Activated CD4-positive, alpha-beta T cell treated with anti-CD3 and anti-CD28 coated beads, Interleukin-2, amount 50 U/mL, for 4 hours (primary cell): ENCODE measurements at places on chromosomes 11 and 22.

DNA sequence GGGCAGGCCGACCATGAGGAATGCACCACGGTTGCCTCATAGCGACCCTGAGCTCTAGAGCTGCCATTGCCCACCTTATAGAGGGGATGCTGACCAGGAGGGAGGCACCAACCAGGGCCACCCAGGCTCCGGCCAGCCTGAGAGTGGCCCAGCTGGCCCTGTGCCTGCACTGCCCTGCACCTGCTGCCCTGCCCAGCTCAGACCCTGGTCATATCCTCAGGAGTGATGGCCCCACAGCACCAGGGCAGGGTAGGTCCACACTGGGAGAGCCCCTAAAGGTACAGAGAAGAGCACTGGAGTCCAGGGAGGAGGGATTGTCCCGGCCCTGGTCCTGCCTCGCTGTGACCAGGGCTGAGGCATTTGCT lies 127.8 kb downstream of the MED15 start:
- DNase-seq: no peak

DNA sequence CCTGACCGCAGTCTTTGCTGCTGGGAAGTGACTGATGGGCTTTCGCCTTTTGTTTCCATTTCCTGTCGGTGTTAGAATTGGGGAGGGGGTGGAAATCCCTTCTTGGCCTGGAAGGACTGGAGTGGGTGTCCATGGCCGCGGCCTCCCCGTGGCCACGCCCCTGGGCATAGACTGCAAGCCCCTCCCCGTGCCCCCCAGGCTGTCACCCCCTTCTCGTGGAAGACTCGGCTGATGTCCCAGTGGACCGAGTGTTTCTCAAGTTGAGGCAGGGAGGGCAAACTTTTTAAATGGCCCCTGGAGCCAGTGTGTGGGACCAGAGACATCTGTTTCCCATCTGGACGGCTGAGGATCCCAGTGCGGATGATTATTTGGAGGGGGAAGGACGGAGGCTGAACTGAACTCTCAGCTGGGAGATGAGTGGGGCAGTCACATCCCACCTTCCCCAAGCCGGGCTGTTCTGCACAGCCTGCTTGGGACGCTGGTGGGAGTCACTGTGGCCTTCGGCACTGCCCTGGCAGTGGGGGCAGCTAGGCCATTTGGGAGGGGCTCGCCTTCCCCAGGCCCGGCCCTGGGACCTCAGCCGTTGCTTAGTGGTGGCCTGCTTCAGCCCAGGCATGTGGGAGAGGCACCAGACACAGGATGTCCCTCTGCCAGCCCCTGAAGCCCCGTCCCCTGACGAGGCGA lies 1.6 kb downstream of the CD81 start:
- no peak for DNase-seq

DNA sequence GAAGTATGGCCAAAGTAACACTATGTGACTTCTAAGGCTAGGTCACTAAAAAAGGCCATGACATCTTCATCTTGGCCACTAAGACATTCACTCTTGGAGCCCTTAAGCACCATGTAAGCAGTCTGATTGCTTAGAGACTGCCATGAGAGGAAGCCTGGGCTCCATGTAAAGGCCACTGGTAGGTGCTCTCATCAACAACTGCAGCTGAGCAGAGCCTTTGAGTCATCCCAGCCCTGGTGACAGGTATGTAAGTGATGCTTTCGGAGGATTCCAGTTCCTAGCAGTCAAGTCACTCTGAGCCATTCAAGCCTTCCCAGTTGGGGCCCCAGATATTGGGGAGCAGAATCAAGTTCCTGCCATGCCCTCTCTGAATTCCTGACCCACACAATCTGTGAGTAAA lies 26.2 kb downstream of the GAB2 start:
- DNase-seq: no peak

DNA sequence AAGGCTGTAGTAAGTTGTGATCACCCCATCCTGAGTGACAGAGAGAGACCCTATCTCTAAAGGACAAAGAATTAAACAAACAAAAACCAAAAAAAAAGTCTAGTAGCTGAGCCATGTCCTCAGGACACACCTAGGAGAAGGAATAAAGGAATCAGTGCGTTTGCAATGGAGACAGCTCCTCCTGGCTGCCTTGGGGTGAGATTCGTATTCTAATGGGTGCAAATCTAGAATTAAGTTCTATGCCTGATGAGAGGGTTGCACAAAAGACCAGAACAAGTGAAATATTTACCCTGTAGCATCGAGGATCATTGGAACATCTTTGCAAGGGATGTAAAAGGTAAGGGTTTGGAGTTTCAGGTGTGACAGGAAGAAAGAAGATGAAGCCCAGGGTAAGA lies 70.3 kb upstream of the BMAL1 start:
- no peak for DNase-seq

- no peak for DNase-seq
Observed at GRCh38 chr11:133619973-133620372, 87.7 kb upstream of the OPCML start.

GRCh38 chr11:63551091-63551888 lies 11.9 kb downstream of the PLAAT2 start:
- DNase-seq: no peak

DNA sequence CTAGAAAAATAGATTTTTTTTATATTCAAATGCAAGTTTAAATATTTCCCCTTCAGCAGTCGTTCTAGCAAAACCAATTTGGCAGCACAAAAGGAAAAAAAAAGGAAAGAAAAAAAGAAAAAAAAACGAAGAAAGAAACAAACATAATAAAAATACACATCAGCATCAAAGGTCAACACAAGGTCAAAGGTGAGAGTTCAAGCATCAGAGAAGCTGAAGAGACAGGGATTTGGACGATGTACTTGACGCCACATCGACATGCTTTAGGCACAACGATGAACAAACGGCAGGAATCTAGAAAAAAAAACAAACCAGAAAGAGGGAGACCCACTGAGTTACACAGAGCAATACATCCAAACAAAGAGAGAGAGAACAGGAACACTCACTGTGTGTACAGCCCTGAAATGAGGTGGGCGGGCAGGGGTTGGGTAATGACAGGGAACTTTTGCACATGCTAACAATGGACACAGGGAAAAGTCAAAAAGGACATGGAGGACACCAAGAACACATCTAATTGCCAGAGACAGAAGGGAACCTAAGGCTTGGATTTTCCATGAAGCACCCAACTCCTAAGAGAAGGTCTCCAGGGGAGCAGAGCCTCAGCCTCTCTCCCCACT lies 19.8 kb upstream of the RAPSN start:
- no peak for DNase-seq

GRCh38 chr11:75548595-75549272 lies 13.3 kb upstream of the SERPINH1 start:
- no peak for DNase-seq

DNA sequence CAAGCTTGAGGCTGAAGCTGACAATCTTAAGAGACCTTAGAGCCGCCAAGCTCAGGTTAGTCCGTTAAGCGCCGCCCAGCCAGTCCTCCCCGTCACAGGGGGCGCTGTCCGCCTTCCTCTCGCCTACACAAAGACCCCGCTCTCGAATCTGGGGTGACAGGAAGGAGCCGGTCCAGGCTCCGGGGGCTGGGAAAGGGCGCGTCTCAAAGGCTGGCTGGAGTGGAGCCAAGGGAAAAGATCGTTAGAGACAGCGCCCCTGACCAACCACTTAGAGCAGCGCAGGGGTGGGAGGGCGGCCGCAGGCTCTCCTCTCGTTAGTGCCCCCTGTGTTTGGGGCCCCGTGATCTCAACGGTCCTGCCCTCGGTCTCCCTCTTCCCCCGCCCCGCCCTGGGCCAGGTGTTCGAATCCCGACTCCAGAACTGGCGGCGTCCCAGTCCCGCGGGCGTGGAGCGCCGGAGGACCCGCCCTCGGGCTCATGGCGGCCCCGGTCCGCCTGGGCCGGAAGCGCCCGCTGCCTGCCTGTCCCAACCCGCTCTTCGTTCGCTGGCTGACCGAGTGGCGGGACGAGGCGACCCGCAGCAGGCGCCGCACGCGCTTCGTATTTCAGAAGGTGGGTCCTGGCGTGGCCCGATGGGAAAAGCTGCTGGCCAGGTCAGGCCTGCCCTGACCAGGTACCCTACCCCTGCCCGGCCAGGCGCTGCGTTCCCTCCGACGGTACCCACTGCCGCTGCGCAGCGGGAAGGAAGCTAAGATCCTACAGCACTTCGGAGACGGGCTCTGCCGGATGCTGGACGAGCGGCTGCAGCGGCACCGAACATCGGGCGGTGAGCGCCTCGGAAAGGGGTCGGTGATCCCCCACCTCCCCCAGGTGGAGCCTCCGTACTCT lies at the start of gene MUS81:
MUS81 (plus strand) TSS at position 156 of the 887 bp plus-strand sequence; CDS start at position 477, 321 bp downstream.
- DNase-seq: peak; percentile 95

GRCh38 chr11:119496469-119496868 lies 73.5 kb upstream of the THY1 start:
- DNase-seq: no peak

GRCh38 chr22:20431511-20432192 lies 6.0 kb downstream of the SCARF2 start:
- DNase-seq: no peak

- no peak for DNase-seq
Observed at GRCh38 chr11:43503417-43503816, 144.7 kb downstream of the TTC17 start.

DNA sequence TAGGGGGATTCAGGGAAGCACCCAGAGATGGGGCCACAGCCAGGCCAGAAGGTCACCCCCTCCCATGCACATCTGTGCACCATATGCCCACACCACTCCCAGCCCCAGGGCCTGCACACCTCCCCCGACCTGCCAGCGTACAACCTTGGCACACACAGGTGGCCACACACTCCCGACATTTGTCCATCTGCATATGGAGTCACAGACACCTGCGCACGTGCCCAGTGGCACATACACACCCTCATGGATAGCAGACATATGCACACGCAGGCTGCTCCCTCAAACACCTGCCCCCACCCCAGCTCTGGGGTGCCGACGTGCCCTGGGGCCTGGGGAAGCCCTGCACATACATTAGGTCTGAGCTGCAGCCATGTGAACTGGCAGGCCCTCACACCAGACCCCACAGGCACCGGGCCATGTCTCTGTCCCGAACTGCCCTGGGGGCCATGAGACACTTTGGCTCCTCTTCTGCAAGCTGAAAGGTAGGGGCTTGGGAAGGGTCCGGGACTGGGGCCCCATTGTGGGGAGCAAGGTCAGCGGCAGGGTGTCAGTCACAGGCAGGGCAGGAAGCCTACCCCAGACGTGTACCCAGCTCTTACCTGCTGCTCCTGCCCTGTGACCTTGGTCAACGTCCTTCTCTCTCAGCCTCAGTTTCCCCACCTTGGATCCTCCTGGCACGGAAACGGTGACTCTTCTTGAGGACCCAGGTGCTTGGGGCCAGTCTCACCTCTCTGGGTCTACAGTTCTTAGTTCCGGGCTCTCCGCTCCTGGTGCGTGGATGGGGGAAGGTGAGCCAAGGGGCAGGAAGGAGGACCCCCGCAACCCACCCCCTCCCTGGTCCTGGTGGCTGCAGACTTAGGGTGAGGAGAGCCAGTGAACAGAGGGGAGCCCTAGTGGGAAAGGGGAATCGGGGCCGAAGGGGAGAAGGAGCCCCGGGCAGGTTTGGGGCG lies 579 bp upstream of the CABP7 start:
- no peak for DNase-seq

- no peak for DNase-seq
Observed at GRCh38 chr11:3684819-3685172, 13.6 kb upstream of the CHRNA10 start.

DNA sequence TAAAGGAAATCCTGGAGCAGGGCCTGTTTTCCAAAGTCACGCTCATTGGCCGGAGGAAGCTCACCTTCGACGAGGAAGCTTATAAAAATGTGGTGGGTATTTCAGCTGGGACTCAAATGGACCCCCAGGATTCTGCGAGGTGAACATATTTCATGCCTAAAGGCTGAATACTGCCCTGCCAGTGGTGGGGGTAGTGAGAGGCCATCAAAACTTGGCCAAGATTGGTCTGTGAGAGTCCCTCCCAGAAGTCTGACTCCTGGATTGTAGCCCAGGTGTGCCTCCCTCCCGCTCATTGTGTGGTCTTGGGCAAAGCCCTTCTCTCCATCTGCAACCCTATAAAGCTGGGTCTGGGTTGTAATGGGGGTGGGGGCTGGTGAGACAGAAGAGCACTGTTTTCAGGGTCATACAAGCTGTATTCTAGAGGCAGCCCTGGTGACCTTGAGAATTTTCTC lies 853 bp downstream of the HTATIP2 start:
- DNase-seq: no peak

DNA sequence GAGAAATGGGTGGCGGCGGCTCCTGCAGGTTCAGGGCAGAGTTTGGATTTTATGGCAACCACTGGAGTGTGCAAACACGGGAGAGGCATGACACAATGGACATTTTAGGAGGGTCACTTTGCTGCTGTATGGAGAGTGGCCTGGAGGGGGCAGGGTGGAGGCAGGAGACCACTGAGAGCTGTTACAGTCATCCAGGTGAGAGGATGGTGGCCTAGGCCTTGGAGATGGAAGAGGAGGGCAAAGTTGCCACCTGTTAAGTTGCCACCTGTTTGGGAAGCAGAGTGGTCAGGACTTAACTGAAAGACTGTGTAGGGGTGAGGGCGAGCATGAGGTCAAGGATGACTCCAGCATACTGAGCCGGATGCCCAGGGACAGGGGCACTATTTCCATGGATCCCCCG lies 2.3 kb upstream of the RAD9A start:
- peak; percentile 56 for DNase-seq

GRCh38 chr11:133957900-133958299 lies 1.1 kb upstream of the IGSF9B start:
- DNase-seq: no peak

DNA sequence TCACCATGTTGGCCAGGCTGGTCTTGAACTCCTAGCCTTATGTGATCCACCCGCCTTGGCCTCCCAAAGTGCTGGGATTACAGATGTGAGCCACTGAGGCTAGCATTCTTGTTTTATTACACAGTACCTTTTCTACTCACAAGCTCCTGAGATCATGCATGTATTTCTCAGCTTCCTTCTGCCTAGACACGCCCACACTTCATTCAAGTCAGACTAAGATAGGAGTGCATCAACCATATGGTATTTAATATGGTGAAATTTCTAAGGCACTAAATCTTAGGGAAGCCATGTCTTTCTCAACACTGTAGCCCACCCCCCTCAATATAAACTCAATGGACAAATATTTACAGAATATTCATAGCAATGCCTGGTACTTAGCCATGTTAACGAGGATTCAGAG lies 62.1 kb downstream of the SLC25A17 start:
- DNase-seq: no peak

GRCh38 chr11:120052196-120052775 lies 85.6 kb downstream of the TRIM29 start:
- DNase-seq: no peak

DNA sequence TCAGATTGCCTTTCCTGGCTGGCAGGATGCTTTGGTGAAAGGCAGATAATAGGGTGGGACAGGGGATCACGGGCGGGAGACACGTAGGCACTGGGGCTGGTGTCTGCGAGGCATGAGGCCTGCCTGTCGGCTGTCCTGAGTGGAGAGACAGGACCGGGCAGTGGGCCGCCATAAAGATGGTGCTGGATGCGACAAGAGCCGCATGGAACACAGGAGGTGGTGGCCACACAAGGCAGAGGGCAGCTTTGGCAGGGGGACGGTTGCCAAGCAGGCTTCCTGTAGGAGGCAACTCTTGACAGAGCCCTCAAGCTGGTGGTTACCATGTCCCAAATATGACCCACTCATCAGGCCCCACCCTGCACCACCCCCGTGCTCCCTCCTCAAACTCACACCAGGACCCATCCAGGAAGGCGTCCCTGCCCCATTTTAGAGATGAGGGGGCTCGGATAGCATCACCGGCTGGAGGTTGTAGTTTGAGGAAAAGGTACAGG lies 4.9 kb upstream of the PPARA start:
- DNase-seq: no peak
